Omental fat pad (tissue), 4 donors: ENCODE measurements at places on chromosomes 5 and 9. TPM values are rescaled to one million over a fixed set of nuclear protein-coding genes. Genes with fewer than 3 reads are reported as not detected.

- no peak for DNase-seq
These were observed 259.1 kb downstream of the TMEM167A start for GRCh38 chr5:82817897-82818676.

DNA sequence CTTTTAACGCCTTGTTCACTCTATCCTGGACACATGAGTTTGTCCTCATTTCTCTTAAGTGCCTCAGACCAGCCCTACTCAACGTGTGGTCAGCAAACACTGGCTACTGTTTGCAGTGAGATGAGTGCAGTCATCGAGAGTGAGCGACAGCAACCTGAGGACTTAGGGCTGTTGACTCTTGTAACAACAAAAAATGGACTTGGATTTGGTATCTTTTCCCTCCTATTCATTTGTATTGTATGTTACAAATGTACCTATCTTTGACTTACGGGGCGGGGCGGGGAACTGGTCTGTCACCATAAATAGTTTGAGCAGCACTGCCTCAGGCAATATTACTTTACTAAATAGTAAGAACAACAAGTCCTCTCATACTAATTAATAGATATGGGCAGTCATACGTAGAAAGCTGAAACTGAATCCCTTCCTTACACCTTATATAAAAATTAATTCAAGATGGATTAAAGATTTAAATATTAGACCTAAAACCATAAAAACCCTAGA lies 84.1 kb downstream of the TLE1 start:
- no peak for DNase-seq

GRCh38 chr5:132064738-132065331 lies 4.4 kb downstream of the IL3 start:
- DNase-seq: peak; percentile 83

GRCh38 chr5:56148453-56148971 lies 84.6 kb downstream of the ANKRD55 start:
- DNase-seq: no peak

DNA sequence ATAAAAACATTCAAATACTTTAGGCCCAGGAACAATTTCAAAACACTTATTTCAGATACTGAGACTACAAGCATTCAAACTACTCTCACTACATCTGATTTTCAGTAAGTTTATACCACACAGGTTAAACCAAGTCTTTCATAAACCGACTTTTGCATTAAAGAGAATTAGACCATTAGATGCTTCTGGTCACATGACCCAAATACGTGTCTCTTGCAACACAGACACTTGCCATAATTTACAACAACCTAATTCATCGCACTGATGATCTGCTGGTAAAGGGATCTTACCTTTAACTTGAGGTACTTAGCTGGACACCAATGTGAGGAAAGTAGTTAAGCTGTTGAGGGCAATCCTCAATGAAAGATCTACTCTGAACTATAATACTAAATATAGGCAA lies 3.2 kb downstream of the HNRNPH1 start:
- no peak for DNase-seq

DNA sequence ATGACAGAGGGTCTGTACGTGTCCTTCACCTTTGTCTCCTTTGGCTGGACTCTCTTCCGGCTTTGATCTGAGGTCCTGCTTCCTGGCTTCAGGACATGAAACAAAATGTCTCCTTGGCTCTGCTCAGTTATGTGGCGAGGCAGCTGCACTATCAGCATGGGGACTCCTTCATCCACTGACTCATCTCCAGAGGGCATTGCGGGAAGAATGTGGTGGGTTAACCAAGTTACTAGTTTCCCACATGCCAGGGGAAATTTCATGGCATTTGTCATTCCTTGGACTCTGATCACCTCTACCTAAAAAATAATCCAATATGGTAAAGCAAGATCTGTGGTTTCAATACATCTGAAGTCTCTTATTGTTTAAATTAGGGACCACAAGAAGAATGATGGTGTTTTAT lies 259.7 kb downstream of the MED10 start:
- DNase-seq: no peak

GRCh38 chr5:61674378-61674777 lies 342.3 kb downstream of the ZSWIM6 start:
- no peak for DNase-seq

The RUFY1 gene
- 39.7 TPM for total RNA-seq

The DIPK1B gene
- total RNA-seq: 8.0 TPM

The PRSS3 gene
- total RNA-seq: not detected
